ENCODE measurements at places on chromosomes 7 and 10. TPM values are rescaled to one million over a fixed set of nuclear protein-coding genes. Genes with fewer than 3 reads are reported as not detected.

- no peak for DNase-seq
These were observed 71.8 kb downstream of the SEMA3C start for GRCh38 chr7:80847027-80847426.

- no peak for DNase-seq
These were observed 61.9 kb downstream of the SPOCK2 start for GRCh38 chr10:72026278-72027111.

DNA sequence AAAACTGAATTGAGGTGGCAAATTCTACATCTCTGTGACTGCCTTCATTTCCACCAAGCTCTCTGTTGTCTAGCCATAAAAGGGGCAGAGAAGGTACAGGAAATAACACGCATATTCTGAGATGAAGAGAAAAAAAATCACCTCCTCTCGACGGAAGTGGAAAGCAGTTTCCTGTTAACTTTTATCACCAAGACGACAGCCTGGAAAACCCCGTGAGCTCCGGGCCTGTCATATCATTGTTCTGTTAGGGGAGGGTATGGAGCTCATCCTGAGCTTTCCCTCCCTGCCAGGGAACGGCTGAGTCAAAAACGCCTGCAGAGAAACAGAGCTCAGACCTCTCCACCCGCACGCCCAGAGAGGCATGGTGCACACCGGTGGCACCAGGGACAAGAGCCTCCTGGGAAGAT lies 200.3 kb downstream of the PRPF18 start:
- no peak for DNase-seq

DNA sequence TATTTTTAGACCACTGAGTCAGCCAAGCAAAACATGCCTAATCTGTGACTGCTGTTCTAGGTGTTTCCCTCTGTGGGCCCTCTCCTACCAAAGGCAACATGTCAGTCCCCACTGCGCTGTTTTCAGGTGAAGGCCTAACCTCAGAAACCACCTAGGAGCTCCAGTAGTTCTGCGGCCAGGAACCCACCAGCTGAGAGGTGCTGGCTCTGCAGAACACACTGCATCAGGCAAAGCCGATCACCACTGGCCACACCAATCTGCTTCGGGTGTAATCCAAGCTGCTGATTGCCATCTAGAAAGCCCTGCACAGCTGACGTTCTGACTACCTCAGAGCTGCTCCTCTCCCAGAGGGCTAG lies 14.9 kb downstream of the CAMK2G start:
- DNase-seq = no peak

DNA sequence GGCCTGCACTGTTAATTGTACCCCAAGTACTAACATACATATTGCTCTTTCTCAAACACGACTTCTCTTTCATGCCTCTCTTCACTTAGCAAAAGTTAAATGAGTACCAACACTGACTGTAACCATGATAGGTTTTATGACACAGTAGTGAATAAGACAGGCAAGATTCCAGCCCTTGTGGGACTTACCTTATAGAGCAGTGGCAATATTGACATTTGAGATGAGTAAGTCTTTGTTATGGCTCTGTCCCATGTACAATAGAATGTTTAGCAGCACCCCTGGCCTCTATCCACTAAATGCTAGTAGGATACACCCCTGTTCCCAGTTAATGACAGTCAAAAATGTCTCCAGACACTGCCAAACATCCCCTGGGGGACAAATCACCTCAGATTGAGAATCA lies 11.9 kb upstream of the COL1A2 start:
- DNase-seq = no peak

IGFBP3 gene
- 37.9 TPM for total RNA-seq

All from thyroid gland (tissue), 4 donors.